Hepatocyte (in vitro differentiated cells): ENCODE measurements at places on chromosomes 13 and 19. TPM values are rescaled to one million over a fixed set of nuclear protein-coding genes. Genes with fewer than 3 reads are reported as not detected.

DNA sequence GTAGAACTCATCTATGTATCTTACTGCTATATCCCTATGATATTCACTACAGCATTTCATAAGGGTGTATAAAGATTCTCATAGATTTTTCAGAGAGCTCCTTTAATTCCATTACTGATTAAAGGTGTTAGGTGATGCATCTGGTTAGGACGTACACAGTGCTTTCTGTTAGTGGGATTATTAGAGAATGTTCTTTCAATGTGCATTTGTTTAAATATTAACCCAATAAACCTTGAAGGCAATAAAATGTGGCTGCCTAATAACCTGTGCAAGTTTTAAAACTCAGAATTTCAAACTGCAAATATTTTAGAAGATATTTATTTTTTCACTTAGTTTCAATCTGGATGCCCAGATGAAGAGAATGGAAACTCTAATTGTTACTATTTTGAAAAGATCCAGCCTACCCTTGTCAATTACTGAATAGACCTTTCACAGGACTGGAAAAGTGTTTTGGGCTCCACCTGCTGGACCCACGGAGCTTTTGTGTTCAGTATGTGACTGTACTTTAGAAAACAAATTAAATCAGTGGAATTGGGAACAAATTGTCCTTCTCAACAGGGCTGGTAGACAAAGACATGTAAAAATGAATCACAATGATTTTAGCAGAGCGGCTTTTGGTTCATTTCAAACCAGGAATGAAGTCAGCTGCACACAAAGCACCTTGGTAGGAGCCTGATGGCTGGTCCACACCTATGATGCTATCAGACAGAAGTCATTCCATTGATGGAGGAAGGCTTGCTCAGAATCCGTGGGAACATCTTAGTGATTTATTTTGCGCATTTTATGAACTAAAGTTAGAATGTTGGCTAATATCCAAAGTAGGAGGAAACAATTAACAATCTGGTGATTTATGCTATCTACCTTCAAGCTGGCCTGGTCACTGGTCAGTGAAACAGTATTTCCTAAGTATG, 89.4 kb upstream of the RAP2A start:
- DNase-seq = peak; percentile 67

- no peak for DNase-seq
Observed at GRCh38 chr13:72953391-72953965, 105.3 kb upstream of the KLF5 start.

The ZNF211 gene
- total RNA-seq = 9.5 and 17.2 TPM in 2 replicates

- no peak for DNase-seq
Observed at GRCh38 chr19:30004403-30004802, 62.4 kb downstream of the URI1 start.

The DYRK1B gene
- total RNA-seq = 10.5 and 12.2 TPM in 2 replicates

The SLC8A2 gene
- 1.1 and 1.2 TPM in 2 replicates for total RNA-seq

The SIX5 gene
- total RNA-seq = 12.1 and 17.0 TPM in 2 replicates

GRCh38 chr13:62309904-62310303, 894.3 kb upstream of the PCDH20 start:
- DNase-seq = no peak

The IL11 gene
- total RNA-seq = 1.4 and 4.4 TPM in 2 replicates

DNA sequence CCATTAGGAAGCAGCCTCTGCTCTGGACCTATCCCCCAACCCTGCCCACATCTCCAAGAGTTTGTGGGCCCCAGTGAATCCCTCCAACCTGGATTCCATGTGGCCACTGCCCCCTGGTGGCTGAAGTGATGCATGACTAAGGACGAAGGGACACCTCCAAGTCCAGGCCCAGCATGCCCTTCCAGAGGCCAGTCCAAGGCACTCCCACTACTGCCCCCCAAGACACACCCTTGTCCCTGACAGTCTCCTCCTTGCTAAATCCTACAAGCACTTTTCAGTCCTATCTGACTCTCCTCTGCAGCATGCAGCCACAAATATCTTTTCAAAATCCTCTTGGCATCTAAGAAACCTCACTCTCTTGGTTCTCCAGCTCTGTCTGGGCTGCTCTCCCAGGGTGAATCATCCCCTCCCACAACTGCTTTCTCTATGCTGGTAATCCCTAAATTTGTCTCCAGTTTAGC, 33.0 kb downstream of the DEDD2 start:
- peak; percentile 85 for DNase-seq

The PLEKHA4 gene
- 7.3 and 8.3 TPM in 2 replicates for total RNA-seq

The ARRDC2 gene
- 4.5 and 5.5 TPM in 2 replicates for total RNA-seq

DNA sequence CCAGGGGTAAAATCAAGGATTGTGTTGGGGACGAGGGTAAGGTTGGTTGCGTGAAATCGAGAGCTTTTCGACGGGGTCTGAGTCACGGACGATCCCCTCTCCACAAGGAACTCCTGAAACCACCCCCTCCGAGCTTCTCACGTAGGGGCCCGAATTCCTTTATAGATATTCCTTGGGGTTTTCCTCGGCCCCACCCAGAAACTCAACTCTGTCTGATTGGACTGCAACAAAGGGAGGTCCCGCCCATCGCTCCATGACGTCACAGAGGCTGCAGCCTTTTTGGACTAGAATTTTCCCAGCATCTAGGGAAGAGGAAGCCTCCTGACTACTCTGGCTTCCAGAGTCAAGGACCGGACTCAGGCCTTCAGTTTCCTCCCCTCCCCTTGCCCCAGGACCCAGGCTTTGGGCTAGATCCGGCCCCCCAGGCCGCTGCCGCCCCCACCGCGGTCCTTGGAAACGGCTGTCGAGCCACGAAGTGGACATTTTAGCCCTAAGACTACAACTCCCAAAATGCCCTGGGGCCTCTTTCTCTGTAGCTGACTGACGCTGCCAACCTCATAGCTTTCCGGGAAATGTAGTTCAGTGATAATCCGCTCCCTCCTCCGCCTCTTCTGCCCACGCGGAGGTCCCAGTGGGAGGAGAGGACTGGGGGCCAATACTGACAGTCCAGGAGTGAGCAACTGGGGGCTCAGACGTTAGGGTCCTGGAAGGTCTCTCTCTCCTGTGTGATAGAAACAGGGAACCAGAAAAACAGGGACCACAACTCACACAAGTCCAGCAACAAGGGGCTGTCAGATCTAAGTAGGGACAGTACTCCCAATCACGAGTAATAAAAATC, at the start of gene IZUMO1:
Gene IZUMO1 (minus strand): TSS at position 172 of the 838 bp plus-strand sequence. CDS start 1,050 bp downstream, outside the sequence.
- DNase-seq = peak; percentile 91

- DNase-seq = no peak
Observed at GRCh38 chr13:41974262-41974900, 13.5 kb upstream of the VWA8 start.

The USHBP1 gene
- 3.0 TPM in 1 of 2 replicates, not detected in the other for total RNA-seq

DNA sequence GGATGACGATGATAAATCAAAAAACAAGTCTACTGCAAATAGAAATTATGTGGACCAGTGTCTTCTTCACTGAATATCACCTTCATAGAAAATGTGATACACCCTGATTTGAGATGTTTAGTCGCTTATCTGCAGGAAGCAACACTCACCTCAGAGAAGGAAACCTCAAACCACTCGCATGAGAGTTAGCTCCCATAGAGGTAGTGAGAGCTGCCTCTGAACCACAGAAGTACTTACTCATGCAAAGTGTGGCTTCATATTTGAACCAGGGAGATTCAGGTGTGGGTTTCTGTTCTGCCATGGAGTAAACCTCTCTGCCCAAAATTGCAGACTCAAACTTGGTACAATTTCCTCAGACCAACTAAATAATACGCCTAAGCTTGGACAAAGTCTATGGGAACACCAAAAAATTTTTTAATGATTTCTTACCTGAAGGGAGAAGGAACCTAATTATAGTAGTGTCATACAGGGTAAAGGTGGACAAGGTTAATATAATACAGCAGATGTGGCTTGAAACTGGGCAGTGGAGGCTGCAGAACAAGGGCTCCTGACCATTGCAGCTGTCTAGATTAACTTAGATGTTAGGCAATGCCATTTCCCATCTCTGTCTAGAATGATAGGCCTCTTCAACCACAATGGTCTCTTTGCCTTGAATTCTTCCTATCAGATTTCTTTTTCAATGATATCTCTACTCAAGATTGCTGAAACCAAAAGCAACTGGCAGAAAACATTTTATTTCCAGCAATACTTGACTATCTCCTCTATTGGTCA, 29.6 kb upstream of the RCBTB2 start:
- no peak for DNase-seq

GRCh38 chr13:34076319-34076718, 258.4 kb downstream of the RFC3 start:
- DNase-seq = no peak

The FPR1 gene
- total RNA-seq = 0.24 and 0.53 TPM in 2 replicates

The RFPL4A gene
- total RNA-seq = not detected in 2 replicates

GRCh38 chr19:41646589-41647204, 19.8 kb upstream of the CEACAM4 start:
- DNase-seq = no peak

DNA sequence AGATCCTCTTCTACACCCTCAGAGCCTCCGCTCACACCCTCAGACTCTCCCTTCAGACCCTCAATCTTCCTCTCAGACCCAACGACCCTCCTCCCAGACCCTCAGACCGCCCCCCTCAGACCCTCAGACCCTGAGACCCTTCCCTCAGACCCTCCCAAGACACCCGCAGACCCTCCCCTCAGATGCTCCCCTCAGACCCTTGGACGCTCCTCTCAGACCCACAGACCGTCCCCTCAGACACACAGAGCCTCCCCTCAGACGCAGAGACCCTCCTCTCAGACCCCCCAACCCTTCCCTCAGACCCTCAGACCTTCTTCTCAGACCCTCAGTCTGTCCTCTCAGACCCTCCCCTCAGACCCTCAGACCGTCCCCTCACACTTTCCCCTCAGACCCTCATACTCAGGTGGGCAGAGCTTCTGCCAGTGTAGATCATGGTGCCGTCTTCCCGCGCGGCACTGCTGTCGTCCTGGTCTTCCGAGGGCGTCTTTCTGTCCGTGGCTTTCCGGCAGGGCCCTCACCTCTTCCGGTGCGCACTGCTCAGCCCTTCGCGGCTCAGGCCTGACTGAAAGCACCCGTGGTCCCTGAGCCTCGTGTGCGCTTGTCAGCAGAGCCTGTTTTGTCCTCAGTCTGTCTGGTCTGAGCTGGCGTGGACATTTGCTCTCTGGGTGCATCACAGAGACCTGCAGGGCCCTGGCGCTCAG, 18.9 kb upstream of the TFDP1 start:
- DNase-seq = no peak

- DNase-seq = no peak
Observed at GRCh38 chr13:36862002-36862685, 43.1 kb downstream of the RFXAP start.

DNA sequence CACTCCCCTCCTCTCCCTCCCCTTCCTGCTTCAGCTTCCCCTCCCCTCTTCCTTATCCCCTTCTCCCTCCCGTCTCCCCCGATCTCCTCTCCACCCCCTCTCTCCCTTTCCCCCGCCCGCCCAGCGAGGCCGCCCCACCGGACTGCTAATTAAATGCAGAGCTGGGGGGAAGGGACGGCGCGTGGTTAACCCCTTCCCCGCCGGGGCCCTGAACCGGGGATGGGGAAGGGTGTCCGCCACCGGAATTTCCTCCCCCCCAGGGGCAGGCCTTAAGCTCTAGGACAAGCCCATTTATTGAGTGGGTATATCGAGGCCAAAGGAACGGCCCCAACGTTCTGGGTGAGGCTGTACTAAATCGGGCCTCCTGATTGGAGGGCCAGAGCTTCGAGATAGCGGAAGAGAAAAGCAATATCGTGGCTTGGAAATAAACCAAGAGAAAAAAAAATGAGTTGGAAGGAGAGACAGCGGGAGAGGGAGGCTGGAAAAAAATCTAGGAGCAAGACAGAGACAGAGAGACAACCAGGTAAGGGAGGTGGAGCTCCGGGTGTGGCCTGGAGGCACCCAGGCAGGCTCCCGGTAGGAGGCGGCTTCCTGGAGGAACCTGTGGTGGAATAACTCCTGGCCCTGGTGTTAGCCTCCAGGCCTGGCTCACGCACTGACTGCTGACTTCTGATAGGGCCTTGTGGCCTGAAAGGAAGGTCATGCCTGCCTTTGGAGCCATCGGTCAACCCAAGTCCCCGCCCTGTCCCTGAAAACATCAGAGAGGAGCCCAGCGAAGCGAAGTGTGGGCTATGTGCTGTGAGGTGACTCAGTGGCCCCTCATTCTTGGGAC, 11.6 kb upstream of the JUND start:
- peak; percentile 91 for DNase-seq

GRCh38 chr13:65149687-65150086, 2080.4 kb downstream of the PCDH9 start:
- DNase-seq = no peak

DNA sequence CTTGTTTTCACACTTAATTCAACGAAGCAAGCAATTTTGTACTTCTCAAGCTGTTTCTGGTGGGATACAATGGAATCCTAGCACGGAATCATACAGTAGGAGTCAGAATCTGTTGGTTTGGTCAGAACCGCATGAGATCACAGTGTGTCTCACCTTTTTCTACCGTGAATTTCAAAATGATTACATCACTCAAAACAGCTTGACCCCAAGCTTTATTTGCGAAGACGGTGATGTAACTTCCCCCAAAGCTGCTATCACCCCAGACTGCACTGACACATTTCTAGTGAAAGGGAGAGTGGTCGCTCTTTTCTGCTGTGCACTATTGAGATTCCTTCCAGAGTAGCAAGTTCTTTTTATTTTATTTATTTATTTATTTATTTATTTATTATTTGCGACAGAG, 9.6 kb downstream of the C19orf18 start:
- no peak for DNase-seq

- DNase-seq = peak; percentile 21
Observed at GRCh38 chr19:57559008-57559403, 657 bp downstream of the ZNF550 start.

The C19orf81 gene
- 2.2 and 4.1 TPM in 2 replicates for total RNA-seq

DNA sequence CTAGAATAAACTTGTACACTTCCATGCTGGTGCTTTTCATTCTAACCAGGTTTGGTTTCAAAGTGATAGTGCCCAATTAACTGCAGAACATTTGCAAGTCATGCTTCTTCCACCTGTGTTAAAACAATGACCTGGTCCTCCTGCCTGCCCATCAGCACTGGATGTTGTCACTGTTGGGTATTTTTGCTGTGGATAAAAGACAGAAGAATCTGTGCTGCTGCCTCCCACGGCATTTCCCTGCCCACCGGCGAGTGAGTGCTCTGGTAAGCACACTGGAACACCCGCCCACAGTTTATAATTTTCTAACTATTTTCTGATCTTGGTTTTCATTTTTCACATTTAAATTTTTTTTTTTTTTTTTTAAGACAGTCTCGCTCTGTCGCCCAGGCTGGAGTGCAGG, 2.3 kb upstream of the AKAP8 start:
- no peak for DNase-seq

The ZNF587B gene
- total RNA-seq = 13.9 and 16.8 TPM in 2 replicates

GRCh38 chr19:44367024-44367423, 10.5 kb upstream of the ZNF112 start:
- no peak for DNase-seq

The EIF3K gene
- 309 and 354 TPM in 2 replicates for total RNA-seq

GRCh38 chr19:13935765-13936510, 2.3 kb downstream of the PODNL1 start:
- DNase-seq = peak; percentile 12

GRCh38 chr13:105364191-105364590, 1171.3 kb downstream of the EFNB2 start:
- DNase-seq = no peak
